ENCODE measurements at places on chromosomes 3 and 15.
A peak's percentile ranks its signal among the peaks of the same experiment; 100 is the strongest.

DNA sequence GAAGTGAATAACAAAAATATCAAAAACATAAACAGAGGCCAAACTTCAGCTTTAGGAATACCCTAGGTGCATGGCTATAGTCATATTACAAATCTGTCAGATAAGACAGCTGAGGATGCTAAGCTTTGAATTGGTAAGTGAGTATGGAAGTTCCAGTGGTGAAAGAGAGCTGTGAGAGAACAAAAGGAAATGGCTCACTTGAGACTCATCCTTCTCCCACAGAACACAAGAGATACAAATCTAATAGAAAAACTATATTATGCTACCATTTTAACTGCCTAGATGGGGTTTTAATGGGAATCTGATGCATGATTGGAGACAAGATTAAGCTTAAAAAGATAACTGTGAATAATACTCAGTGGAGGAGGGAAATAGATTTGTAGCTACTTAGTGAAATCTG, 21.5 kb upstream of the PEX5L start:
- DNase-seq: no peak

GRCh38 chr3:106006571-106006970, 137.8 kb upstream of the CBLB start:
- DNase-seq: no peak

DNA sequence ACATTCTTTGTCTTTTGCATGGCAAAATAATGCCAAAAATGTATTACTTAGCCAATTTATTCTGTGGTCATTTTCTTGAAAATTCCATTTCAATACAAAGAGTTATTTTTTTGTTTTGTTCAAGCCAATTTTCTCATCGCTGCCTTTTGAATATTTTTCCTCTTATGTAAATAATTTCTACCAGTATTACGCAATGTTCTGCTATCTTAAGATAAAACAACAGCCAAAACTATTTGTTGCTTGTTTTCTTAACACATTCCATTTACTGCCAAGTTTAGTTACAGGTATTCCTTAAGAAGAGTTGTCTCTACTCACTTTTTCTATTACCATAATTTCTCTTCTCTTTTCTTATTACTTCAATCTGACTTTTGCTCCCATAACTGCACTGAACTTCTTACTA, 163.1 kb downstream of the ROBO1 start:
- DNase-seq: no peak

DNA sequence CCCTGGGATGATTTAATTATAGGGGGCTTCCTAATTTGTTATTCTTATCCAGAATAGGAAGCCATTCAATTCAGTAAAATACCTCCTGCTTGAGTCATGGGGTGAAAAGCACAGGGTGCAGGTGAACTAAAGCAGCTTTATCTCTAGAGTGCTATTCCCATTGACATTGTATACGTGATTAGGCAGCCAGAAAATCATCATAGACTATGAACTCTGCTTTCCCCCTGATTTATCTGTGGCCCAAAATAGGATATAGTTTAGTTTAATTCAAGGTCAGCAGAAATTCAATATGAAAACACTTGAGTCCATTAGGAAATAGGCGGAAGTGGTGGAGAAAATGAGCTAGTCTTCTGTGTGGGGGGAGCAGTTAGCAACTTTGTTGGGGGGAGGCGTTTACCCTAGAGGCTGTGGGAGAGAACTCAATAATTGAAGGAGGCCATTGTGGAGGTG, 18.2 kb upstream of the PRKCI start:
- no peak for DNase-seq

- DNase-seq: no peak
Observed at GRCh38 chr3:57133157-57133556, 32.0 kb downstream of the IL17RD start.

GRCh38 chr15:29434280-29434679, 164.7 kb upstream of the NSMCE3 start:
- DNase-seq: no peak

DNA sequence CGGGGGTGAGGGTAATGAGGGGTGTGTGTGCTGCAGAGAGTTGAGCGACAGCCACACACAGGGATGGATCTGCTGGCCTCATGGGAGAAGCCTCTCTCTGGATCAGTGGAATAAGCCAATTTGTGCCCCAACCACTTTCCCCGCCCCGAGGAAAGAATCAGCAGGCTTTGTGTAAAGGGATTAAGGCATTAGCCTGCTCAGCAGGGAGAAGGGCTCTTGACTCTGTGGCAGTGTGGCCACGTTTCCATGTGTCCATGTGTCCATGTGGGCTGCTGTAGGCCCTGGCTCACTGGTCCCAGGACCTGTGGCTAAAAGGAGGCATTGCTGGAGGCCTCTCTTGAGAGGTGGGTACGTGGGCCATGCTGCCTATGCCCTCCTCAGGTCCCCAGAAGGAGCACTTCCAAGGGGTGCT, 104.7 kb downstream of the HMG20A start:
- DNase-seq: no peak

GRCh38 chr3:17025594-17026139, 140.9 kb downstream of the PLCL2 start:
- peak; percentile 33 for DNase-seq

DNA sequence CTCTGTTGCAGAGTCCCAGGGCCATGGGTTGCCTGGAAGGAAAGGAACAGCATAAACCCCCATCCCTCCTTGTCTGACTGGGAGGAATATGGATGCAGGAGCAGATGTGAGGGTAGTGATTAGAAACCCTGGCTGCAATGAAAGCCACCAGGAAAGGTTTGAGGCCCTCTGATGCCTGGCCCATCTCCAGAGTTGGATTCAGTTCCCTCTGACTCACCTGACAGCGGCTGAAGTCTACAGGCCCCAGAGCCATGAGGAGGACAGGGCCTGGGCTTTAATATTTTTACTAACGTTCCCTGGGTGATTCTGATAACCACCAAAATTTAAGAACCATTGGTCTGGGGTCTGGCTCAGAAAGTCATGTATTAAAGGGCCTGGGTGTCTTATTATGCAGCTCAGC, 214.0 kb downstream of the EPHB1 start:
- DNase-seq: no peak

DNA sequence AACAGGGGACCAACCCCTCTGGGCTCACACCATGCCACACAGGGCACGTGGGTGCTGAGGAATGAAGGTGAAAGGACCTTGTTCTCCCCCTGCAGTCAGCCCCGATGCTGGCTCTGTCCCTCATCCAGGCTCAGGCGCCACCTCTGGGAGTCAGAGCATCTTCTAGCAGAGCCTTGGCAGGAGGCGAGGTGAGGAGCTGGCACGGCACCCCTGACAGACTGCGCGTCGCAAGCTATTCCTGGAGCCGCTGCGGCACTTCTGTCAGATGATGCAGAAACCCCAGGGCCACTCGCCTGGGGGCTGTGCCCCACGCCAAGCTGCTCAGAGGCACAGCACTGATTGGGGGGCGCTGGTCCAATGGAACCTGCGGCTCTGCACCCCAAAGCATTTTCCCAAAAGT, 62.0 kb downstream of the MGLL start:
- DNase-seq: no peak

Data from stimulated activated CD4-positive, alpha-beta T cell treated with anti-CD3 and anti-CD28 coated beads, Interleukin-12 subunit alpha, Interleukin-12 subunit beta, amount 100 ng/mL, for 24 hours (primary cell).